ENCODE measurements at places on chromosomes 3 and 15.

DNA sequence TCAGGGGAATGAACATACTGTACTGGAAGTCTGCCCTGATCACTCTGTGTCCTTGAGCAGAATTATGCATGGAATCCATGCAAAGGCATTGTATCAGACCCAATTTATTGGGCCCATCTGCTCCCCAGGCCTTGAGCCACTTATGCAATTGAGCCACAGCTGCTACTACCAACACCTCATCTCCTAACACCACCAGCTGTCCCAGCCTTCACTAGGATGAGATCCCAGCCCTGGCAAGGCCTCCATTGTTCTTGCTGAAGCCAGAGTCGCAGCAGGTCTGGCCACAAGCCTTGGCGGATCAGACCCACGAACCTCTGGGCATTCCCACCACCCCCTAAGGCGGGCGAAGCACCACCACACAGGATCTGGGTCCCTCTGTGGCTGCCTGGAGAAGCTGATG, 9.2 kb upstream of the NME9 start:
- no peak overlapping the region for H3K27ac ChIP-seq
- no peak for DNase-seq
- H3K4me1 ChIP-seq = no peaks in the 10 kb centered on the region
- H3K4me3 ChIP-seq = no peak overlapping the region
- H3K27me3 ChIP-seq = no peaks in the 10 kb centered on the region
- H3K36me3 ChIP-seq = no peaks in the 10 kb centered on the region

- no peaks in the 10 kb centered on the region for H3K27me3 ChIP-seq
- no peak overlapping the region for H3K4me3 ChIP-seq
- peaks cover 34% of the 10 kb centered on the region for H3K36me3 ChIP-seq
- DNase-seq = no peak
- peaks cover 4% of the 10 kb centered on the region for H3K4me1 ChIP-seq
These were observed 22.2 kb downstream of the TARS3 start for GRCh38 chr15:101702077-101702476.

DNA sequence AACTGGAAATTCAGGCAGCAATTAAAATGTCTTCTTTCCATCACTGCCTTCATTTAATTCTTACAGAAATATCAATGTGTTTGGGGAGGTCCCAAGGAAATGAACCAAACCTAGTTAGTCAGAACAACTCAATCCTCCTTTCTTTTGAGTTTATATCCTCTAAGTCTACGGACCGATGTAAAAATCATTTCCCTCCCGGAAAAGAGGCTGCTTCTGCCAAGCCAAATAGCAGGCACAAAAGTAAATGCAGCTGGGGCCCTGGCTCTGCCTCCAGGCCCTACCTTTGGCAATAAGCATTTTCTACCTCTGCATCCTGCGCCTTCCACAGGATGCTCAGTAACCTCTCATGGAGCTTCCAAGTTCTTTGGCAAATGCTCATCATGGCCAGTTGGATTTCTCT, 122.5 kb upstream of the COL8A1 start:
- no peaks in the 10 kb centered on the region for H3K36me3 ChIP-seq
- no peak for DNase-seq
- H3K27ac ChIP-seq = no peak overlapping the region

DNA sequence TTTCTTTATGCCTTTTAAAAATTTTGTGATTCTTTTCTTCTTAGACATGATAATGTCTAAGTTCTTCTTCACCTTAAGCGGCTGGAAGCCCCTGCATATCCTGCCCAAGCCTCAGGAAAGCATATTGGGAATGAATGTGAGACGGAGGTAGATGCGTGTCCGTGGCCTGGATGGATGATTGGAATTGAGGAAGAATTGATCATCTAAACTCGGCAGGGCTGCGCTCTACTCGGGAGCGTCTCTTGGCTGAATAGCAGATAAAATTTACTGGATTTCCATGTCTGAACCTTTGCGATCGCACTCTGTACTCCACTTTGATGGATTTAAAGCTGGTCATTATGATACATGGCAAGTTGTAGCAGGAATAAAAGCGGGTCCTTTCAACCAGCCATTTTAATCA, 406.7 kb upstream of the ONECUT1 start:
- DNase-seq = no peak
- H3K36me3 ChIP-seq = no peaks in the 10 kb centered on the region
- no peak overlapping the region for H3K27ac ChIP-seq
- no peak overlapping the region for H3K4me3 ChIP-seq

DNA sequence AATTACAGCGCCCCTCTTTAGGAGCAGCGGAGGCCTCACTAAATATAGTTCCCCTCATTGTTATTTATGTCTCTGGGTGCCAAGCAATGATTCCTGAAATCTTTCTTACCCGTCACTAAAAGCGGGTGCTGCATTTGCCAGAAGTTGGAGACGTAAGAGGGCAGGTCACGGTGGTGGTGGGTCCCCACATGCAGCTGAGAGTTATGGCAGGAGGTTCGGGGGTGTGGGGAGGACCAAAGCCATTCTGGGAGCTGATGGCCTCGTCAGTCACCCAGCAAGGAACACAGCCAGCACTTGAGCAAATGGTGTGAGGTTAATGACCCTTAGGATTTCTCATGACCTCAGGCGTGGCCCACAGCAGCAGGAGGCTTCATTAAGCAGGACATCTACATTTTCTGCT, 129.2 kb downstream of the RAB11A start:
- H3K4me1 ChIP-seq = no peaks in the 10 kb centered on the region
- no peaks in the 10 kb centered on the region for H3K36me3 ChIP-seq
- H3K27ac ChIP-seq = no peak overlapping the region
- peaks cover 16% of the 10 kb centered on the region for H3K27me3 ChIP-seq

DNA sequence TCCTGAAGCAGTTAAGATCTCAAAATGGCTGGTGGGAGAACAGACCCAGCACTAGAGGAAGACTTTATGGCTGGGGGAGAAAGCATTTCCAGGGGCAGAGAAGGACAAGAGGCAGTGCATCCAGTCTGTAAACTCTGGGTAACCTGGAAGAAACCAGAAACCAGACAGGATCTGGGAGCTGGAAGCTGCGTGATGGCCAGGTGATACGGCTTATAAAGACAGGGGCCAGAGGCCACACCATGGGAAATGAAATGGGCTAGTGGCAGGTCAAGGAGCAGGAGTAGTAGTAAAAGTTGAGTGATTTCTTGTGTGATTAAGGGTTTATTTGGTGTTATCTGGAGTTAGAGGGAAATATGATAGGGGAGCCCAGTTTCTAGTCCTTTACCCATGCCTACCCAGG, 144.7 kb upstream of the ARRDC4 start:
- no peaks in the 10 kb centered on the region for H3K27me3 ChIP-seq
- no peak for DNase-seq
- no peak overlapping the region for H3K27ac ChIP-seq
- H3K4me1 ChIP-seq = no peaks in the 10 kb centered on the region

DNA sequence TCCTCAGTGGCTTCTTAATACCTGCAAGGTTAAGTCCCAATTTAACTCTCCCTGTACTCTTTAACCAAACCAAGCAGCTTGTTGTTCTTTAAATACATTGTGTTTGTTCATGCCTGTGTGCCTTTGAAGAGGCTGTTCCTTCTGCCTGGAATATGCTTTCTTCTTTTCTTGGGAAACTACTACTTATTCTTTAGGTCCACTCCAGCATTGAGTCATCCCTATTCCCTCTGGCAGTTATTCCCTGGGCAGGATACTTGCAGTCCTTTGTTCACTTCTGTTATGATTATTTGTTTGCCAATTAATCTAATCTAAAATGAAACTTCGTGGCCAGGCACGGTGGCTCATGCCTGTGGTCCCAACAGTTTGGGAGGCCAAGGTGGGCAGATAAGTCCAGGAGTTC, 139.3 kb downstream of the ZNF609 start:
- H3K4me3 ChIP-seq = no peak overlapping the region
- H3K4me1 ChIP-seq = peaks cover 7% of the 10 kb centered on the region
- no peak overlapping the region for H3K27ac ChIP-seq
- DNase-seq = no peak
- no peaks in the 10 kb centered on the region for H3K36me3 ChIP-seq

DNA sequence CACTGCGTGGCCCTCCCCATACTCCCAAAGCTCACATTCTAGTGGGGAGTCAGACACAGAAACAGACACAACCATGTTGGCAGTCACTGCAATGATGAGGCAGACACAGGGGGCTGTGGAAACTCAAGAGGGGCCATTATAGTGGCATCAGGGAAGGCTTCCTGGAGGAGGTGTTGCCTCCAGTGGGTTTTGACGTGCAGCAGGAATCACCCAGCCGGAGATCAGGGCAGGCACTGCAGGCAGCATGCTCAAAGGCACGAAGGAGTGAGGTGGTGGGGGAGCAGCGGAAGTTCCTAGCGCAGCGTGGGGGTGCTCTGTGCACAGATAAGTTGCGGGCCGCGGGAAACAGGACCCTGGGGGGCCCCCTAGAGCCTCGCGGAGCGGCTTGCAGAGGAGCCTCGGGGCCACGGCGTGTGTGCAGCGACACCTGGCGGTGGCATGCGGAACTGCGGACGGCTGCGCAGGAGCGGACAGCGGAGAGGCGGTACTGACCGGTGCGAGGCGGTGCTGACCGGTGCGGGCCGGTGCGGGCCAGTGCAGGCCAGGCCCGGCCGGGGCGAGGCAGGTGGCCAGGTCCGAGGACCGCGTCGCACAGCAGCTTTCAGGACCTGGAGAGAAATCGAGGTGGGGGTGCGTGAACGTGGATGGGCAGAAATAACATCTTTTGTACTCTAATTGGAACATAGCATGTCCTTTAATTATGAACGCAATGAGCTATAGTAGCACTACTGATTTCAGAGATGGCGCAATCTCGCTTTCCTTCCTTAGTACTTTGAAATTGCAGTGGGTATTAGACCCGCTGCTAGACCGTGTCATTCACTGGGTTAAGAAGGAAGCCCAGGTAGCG, 101.5 kb downstream of the FBLN2 start:
- peaks cover 3% of the 10 kb centered on the region for H3K27me3 ChIP-seq
- peaks cover 32% of the 10 kb centered on the region for H3K4me1 ChIP-seq
- DNase-seq = peak; percentile 73
- no peak overlapping the region for H3K27ac ChIP-seq

- no peak overlapping the region for H3K4me3 ChIP-seq
- no peaks in the 10 kb centered on the region for H3K4me1 ChIP-seq
- DNase-seq = no peak
- no peaks in the 10 kb centered on the region for H3K27me3 ChIP-seq
- H3K36me3 ChIP-seq = no peaks in the 10 kb centered on the region
- no peak overlapping the region for H3K27ac ChIP-seq
These were observed 64.9 kb upstream of the ZBTB20 start for GRCh38 chr3:115211810-115212492.

DNA sequence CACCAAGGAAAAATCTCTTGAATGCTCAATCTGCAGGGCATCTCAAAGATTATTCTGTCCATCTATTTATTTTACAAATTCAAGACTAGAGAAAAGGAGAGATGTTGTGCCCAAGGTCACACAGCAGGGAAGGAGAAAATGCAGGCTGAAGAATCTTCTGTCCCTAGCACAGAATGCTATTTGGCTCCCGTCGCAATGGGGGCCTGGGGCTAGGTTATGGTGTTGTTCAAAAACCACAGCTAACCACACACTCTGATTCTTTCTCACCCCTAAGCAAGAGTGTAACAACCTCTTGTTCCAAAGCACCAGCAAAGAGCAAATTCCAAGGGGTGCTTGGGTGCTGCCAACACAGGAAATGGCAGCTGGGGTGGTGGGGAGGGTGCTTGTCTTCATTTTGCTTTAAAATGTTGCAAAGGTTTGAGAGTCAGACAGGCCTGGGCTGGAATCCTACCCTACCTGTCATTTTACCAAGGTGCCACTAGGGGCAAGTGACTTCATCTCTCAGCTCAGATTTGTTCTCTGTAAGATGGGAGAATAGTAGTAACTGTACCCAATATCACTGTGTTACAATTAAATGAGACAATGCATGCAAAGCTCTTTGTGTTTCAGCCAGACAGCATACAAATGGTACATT, 112.5 kb downstream of the ADAMTS9 start:
- no peak overlapping the region for H3K4me3 ChIP-seq
- no peak overlapping the region for H3K27ac ChIP-seq
- DNase-seq = no peak
- no peaks in the 10 kb centered on the region for H3K4me1 ChIP-seq
- no peaks in the 10 kb centered on the region for H3K27me3 ChIP-seq

DNA sequence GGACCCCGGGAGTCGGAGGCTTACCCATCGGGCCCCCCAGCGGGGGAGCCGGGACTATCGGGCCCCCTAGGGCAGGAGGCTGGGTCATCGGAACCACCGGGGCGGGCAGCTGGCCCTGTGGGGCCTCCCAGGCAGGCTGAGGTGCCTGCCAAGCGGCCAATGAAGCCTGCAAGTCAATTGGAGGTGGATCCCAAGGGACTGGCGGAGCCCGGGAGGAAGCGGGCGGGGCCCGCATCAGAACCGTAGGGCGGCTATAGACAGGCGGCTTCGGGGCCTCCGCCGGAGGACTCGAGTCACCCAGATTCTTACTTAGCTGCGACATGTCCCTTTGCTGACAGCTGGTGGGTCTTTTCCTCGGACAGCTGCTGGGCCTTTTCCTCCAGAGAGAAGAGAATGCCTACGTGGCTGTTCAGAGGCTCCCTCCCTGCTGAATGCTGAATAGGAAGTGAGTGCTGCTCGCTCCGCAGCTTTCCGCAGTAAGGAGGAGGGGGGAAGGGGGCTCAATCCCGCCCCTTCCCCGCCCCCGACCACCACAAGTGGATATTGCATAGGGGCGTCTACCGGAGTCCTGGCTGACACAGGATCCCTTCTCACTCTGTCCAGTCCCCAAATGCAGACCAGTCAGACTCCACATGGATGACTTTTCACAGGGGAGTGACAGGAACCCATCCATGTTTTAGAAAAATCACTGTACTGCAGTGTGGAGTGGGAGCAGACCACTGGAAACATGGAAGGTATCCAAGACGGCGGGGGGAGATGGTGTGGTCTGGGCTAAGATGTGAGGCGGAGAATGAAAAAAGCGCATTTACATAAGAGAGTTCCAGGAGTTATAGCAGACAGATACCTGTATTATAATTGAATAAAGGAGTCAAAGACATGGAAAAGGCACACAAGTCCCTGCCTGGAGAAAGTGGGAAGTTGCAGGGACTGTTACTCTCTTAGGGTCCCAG, at the start of gene MAGEL2:
Gene MAGEL2, minus strand, starts transcription at position 447 of the 950 bp plus-strand sequence. Its CDS starts 125 bp downstream, at position 322.
- H3K4me1 ChIP-seq = no peaks in the 10 kb centered on the region
- H3K4me3 ChIP-seq = no peak within 1 kb of the TSS
- H3K27me3 ChIP-seq = no peaks in the 10 kb centered on the region
- no peaks in the 10 kb centered on the region for H3K36me3 ChIP-seq

- H3K36me3 ChIP-seq = no peaks in the 10 kb centered on the region
- no peak overlapping the region for H3K4me3 ChIP-seq
- H3K27ac ChIP-seq = no peak overlapping the region
- no peak for DNase-seq
- H3K4me1 ChIP-seq = no peaks in the 10 kb centered on the region
- H3K27me3 ChIP-seq = no peaks in the 10 kb centered on the region
These were observed 57.6 kb downstream of the ST8SIA2 start for GRCh38 chr15:92451225-92451825.

DNA sequence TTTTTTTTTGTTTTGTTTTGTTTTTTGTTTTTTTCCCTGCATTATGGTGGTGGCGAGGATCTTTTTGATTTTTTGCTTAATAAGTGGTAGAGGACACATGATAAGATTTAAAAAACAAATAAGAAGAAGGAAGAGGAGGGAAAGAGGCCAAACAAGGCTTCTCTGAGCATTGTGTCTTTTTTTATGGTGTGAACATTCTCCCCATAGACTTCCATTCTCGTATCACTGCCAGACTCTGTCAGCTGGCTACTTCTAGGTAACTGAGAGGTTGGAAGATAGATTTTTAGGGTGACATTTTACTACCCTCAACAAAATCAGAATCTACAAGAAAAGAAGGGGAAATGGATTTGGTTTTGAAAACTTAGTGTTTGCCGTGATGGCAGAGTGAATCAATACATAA, 3.8 kb downstream of the NLGN1 start:
- H3K36me3 ChIP-seq = no peaks in the 10 kb centered on the region
- peaks cover 8% of the 10 kb centered on the region for H3K4me1 ChIP-seq
- peaks cover 13% of the 10 kb centered on the region for H3K27me3 ChIP-seq
- no peak overlapping the region for H3K4me3 ChIP-seq
- DNase-seq = no peak
- no peak overlapping the region for H3K27ac ChIP-seq
